Testis (tissue), 5 donors: ENCODE measurements at places on chromosomes 12 and 14. TPM values are rescaled to one million over a fixed set of nuclear protein-coding genes. Genes with fewer than 3 reads are reported as not detected.

The MTA1 gene
- polyA plus RNA-seq, result 135 TPM

GRCh38 chr12:79563021-79563740, 127.6 kb downstream of the PAWR start:
- H3K4me3 ChIP-seq, result no peak overlapping the region
- peaks cover 19% of the 10 kb centered on the region for H3K4me1 ChIP-seq
- H3K36me3 ChIP-seq, result no peaks in the 10 kb centered on the region
- no peaks in the 10 kb centered on the region for H3K27me3 ChIP-seq

GRCh38 chr14:31505411-31505810, 17.6 kb upstream of the GPR33 start:
- H3K27me3 ChIP-seq, result no peaks in the 10 kb centered on the region
- H3K4me3 ChIP-seq, result no peak overlapping the region
- no peak overlapping the region for H3K27ac ChIP-seq
- H3K36me3 ChIP-seq, result no peaks in the 10 kb centered on the region

The COX8C gene
- polyA plus RNA-seq, result 65.3 TPM

The CCDC85C gene
- polyA plus RNA-seq, result 25.6 TPM

GRCh38 chr14:23322568-23323517, 1.6 kb downstream of the PABPN1 start:
- H3K27ac ChIP-seq, result peak overlapping the region; percentile 99
- DNase-seq, result no peak
- H3K27me3 ChIP-seq, result no peaks in the 10 kb centered on the region

GRCh38 chr14:76957224-76957891, 71.2 kb downstream of the IRF2BPL start:
- DNase-seq, result no peak
- H3K27ac ChIP-seq, result peak overlapping the region; percentile 86
- H3K4me3 ChIP-seq, result no peak overlapping the region
- H3K27me3 ChIP-seq, result no peaks in the 10 kb centered on the region
- H3K36me3 ChIP-seq, result no peaks in the 10 kb centered on the region

DNA sequence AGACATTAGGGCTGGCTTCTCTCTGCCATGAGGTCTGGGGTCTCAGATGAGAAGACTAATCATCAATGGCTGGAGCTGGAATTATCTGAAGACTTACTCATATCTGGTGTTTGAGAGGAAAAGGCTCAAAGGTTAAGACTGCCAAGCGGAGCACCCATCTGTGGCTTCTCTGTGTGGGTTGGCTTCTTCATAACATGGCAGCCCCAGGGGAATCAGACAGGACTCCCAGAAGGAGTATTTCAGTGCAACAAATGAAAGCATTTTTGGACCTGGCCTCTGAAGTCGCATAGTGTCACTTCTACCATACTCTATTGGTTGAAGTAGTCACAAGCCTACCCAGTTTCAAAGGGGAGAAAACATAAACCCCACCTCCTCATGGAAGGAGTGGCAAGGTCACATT, 171.8 kb upstream of the KRR1 start:
- H3K36me3 ChIP-seq, result no peaks in the 10 kb centered on the region
- H3K27me3 ChIP-seq, result no peaks in the 10 kb centered on the region
- no peak overlapping the region for H3K4me3 ChIP-seq
- peaks cover 6% of the 10 kb centered on the region for H3K4me1 ChIP-seq
- H3K27ac ChIP-seq, result no peak overlapping the region

The SIX4 gene
- polyA plus RNA-seq, result 1.6 TPM

DNA sequence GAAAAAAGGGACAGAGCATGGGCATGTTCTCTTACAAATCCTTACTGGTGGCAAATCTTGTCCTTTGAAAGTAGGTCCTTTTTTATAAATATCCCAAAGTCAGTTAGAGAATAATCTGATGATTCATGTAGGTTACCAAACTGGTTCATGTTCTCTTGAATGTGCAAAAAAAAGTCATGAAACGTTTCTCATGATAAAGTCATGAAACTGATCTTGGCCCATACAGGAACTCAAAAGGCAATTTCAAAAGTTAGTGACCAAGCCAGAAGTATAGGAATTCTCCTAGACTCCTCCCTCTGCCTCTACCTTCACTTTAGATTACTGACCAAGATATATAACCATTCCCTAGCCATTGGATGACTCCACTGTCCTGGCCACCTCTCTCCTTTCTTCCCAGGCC, 27.3 kb upstream of the SPTSSA start:
- H3K36me3 ChIP-seq, result no peaks in the 10 kb centered on the region
- DNase-seq, result no peak
- no peaks in the 10 kb centered on the region for H3K4me1 ChIP-seq

The DNAJC22 gene
- polyA plus RNA-seq, result 3.5 TPM

The TAS2R50 gene
- polyA plus RNA-seq, result not detected

DNA sequence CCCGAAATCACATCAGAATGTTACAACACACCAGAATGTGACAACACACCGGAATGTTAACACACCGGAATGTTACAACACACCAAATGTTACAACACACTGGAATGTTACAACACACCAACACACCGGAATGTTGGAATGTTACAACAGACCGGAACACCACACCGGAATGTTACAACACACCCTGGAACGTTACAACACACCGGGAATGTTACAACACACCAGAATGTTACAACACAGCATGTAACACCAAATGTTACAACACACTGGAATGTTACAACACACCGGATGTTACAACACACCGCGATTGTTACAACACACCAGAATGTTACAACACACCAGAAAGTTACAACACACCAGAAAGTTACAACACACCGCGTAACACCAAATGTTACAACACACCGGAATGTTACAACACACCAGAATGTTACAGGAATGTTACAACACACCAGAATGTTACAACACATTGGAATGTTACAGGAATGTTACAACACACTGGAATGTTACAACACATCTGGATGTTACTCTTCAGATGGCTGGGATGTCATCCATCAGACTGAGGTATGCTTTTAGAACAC, 21.1 kb downstream of the CHFR start:
- no peaks in the 10 kb centered on the region for H3K36me3 ChIP-seq
- no peak overlapping the region for H3K4me3 ChIP-seq
- no peaks in the 10 kb centered on the region for H3K4me1 ChIP-seq
- peak; percentile 18 for DNase-seq
- no peak overlapping the region for H3K27ac ChIP-seq

DNA sequence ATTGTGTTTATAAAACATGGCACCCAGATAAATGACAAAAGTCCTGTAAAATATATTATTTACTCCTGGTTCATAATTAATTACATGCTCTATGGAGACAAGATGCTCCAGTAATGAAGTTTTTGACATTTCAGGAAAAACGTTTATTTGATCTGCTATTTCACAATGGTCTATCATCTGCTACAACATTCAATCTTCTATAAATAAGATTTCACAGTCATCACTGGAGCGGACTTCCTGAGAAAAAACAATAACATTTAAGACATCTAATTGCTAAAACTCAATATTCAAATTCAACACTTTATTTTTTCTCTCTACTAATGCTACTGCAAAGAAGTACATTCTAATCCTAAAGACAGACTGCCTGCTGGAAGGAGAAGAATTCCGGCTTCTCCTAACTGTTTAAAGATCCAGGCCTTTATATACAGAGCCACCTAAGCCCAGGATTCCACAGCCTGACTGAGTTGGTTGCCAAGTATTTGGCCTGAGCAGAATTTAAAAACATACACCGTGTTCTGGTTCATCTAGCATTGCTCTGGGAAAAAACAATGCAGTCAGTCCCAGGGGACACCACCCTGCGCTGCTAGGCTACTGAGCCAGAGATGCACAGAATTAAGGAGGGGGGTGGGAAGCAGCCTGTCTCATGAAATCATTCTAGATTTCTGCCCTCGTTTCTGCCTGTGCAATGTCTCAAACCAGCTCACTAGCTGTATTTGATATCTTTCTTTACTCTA, 58.0 kb downstream of the TMTC1 start:
- H3K27ac ChIP-seq, result peak overlapping the region; percentile 56
- peaks cover 4% of the 10 kb centered on the region for H3K4me1 ChIP-seq
- DNase-seq, result peak; percentile 62
- H3K36me3 ChIP-seq, result no peaks in the 10 kb centered on the region
- no peak overlapping the region for H3K4me3 ChIP-seq

DNA sequence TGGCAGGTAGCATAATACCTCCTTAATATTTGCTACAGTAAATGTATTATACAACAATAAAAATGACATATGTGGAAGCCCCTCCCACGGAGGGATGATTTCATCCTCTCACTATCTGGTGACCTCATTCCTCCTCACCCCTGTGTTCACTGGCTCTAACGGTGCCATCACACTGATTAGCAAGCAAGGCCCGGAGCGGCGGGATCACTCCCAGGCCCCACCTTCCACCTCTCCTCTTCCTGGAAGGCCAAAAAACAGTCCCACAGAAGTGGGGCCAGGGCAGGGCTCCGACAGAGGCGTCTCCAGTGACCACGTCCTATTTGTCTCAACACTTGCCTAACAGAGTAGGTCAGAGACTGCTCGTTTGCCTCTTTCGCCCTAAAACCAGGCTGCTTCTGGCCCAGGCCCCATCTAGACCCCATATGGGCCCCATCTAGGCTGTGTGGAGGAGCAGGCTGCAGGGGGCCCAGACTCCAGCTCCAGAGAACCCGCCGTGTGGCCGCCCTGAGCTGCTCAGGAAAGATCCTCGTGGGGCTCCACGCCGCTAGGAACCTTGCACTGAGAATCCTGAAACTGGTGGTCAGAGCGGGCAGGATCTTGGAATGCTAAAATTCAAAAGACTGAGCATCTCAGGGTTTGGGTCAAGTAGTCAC, 3.7 kb downstream of the SELPLG start:
- no peak for DNase-seq
- H3K27ac ChIP-seq, result no peak overlapping the region
- H3K27me3 ChIP-seq, result no peaks in the 10 kb centered on the region
- H3K4me3 ChIP-seq, result no peak overlapping the region
- no peaks in the 10 kb centered on the region for H3K4me1 ChIP-seq
- H3K36me3 ChIP-seq, result no peaks in the 10 kb centered on the region

The LGR5 gene
- polyA plus RNA-seq, result 0.25 TPM

The TESPA1 gene
- 1.7 TPM for polyA plus RNA-seq

- no peaks in the 10 kb centered on the region for H3K27me3 ChIP-seq
- H3K4me3 ChIP-seq, result peak overlapping the region; percentile 86
- H3K27ac ChIP-seq, result peak overlapping the region; percentile 95
- no peaks in the 10 kb centered on the region for H3K36me3 ChIP-seq
- DNase-seq, result no peak
- H3K4me1 ChIP-seq, result peaks cover 32% of the 10 kb centered on the region
These were observed 1.2 kb downstream of the CDKN1B start for GRCh38 chr12:12718381-12718759.

GRCh38 chr12:75955251-75955650, 76.3 kb downstream of the PHLDA1 start:
- no peak overlapping the region for H3K4me3 ChIP-seq
- H3K27me3 ChIP-seq, result no peaks in the 10 kb centered on the region
- H3K27ac ChIP-seq, result no peak overlapping the region
- DNase-seq, result no peak
- no peaks in the 10 kb centered on the region for H3K4me1 ChIP-seq

The VDR gene
- 3.7 TPM for polyA plus RNA-seq

- no peaks in the 10 kb centered on the region for H3K36me3 ChIP-seq
- H3K4me3 ChIP-seq, result no peak overlapping the region
- no peaks in the 10 kb centered on the region for H3K4me1 ChIP-seq
- no peaks in the 10 kb centered on the region for H3K27me3 ChIP-seq
These were observed 16.5 kb downstream of the SDSL start for GRCh38 chr12:113438523-113439300.

DNA sequence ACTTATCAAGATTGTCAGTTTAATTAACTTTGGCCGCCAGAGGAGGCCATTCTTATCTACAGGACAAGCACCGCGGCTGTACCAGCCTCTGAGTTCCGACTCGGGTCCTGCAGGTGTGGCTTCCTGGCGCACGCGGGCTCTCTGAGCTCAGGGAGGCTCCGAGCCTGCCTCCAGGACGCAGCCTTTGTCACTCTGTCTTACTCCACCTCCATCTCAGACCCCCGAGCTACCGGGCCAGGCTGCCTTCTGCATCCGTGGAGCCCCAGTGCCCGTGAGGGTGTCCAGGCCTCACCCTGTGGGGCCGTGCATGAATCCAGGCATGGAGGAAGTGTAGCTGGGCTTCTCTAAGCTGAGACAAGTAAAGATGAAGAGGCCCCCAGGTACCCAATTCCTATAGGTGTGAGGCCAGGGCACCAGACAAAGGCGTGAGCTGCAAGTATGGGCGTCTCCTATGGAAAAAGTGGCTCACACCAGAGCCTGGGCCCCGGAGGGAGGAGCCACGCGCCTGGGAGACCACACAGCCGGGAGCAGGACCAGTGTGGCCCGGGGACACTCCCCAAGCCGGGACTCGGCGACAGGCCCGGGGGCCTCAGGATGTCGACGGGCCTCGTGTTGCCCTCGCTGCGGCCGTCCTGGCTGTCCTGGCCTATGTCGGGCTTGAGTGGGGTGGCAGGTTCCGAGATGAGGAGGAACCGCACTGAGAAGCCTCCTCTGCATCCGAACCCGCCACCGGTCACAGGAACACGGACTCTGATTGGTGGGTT, 42.8 kb downstream of the NOC4L start:
- no peaks in the 10 kb centered on the region for H3K36me3 ChIP-seq
- H3K4me1 ChIP-seq, result peaks cover 11% of the 10 kb centered on the region
- no peak overlapping the region for H3K4me3 ChIP-seq
- H3K27ac ChIP-seq, result no peak overlapping the region
- no peak for DNase-seq

GRCh38 chr12:49079793-49080192, 10.0 kb upstream of the RHEBL1 start:
- no peak overlapping the region for H3K4me3 ChIP-seq
- no peaks in the 10 kb centered on the region for H3K27me3 ChIP-seq
- H3K4me1 ChIP-seq, result peaks cover 7% of the 10 kb centered on the region
- H3K36me3 ChIP-seq, result no peaks in the 10 kb centered on the region

The KRT72 gene
- polyA plus RNA-seq, result 85.0 TPM

DNA sequence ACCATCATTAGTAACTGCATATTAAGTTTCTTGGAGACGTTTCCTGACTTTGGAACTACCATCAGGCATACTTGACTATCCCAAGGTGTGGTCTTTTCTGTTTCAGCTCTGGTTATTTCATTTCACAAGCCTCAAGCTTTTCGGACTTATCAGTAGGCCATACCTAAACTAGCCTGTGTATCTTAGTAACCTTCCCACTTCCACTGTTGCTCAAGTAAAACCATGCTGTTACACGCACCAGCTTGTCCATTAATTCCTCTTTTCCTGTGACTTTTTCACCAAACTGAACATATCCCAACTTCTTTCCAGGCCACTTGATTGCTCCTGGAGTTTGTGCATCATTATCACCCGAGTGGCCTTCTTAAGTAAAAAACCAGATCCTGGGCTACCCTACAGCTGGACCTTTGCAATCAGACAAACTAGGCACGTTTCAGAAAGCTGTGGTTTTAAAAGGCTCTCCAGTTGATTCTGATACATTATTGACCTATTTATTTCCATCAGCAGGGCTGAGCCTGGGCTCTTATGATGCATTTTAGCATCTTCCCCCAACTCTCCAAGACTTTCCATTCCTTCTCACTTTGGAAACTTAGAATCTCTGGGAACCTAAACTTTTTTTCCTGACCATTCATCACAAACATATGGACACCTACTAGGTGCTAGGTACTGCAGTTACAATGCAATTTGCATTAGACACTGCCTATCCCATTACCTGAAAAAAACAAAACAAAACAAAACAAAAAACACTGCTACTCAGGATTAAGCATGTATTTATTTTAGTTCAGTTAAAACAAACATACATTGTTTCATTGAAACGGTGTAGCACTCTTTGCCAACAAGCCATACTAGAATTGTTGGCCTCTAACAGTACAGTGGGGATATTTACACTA, 14.9 kb downstream of the SLC38A2 start:
- no peak for DNase-seq
- no peak overlapping the region for H3K27ac ChIP-seq
- no peak overlapping the region for H3K4me3 ChIP-seq
- H3K4me1 ChIP-seq, result no peaks in the 10 kb centered on the region
- H3K36me3 ChIP-seq, result no peaks in the 10 kb centered on the region
